ENCODE measurements at places on chromosomes 3 and 15.

DNA sequence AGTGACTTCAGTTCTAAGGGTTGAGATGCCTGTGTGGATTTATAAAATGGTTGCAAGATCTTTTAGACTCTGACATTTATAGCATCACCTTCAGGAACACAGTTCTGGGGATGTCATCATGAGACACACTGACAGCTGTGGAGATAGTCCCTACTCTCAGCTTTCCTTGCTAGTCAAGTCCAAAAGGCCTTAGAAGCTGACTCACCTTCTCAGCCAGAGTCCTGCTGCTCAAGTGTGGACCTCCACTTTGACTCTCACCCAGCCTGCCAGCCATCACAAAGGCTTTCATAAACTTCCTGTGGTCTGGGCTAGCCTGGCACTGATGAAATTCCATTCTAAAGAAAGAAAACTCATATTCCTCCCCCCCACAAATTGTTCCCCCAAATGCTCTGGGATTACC, 44.8 kb downstream of the TMEM39A start:
- DNase-seq, result no peak

GRCh38 chr3:32643354-32643753, 41.6 kb upstream of the CNOT10 start:
- no peak for DNase-seq

GRCh38 chr3:141367038-141367730, 1.1 kb upstream of the ZBTB38 start:
- no peak for DNase-seq

DNA sequence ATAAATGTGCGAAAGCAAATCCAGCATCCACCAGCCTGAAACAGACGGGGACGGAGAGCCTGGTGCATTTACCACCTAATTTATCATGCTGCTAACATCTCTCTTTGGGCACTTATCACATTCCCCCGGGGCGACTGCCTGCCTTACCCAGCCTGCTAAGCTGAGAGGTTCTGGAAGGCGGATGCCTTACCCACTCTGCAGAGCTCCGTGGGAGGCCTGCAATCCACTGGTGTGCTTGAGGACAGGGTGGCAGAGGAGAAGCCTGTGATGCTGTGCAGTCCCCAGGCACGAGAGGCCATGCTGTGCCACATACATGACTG, 25.5 kb downstream of the MGLL start:
- no peak for DNase-seq

GRCh38 chr3:44516230-44516629, 38.8 kb upstream of the ZNF445 start:
- DNase-seq, result no peak

- no peak for DNase-seq
Observed at GRCh38 chr15:26051761-26052675, 188.9 kb upstream of the ATP10A start.

Measured in DMS153 (cell line).